ENCODE measurements at places on chromosomes 1 and 21.

DNA sequence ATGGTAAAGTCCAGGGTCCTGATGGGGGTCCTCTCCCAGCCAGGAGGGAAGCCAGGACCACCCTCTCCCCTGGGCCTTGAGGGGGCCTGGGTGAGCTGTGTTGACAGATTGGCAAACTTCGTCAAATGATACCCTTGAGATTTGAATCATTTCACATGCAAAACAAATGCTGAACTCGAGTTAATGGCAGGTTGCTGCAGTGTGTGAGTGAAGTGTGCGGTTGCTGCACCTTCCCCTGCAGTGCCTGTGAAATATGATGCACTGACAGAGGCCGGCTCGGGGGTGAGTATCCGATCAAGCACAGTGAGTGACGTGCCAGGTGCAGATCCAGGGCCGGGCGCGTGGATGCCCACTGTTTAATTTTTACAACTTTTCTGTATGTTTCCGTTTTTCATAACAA, 5.7 kb upstream of the KRTAP12-1 start:
- no peak for DNase-seq

- DNase-seq = no peak
These were observed 65.4 kb downstream of the PATJ start for GRCh38 chr1:61807606-61808140.

DNA sequence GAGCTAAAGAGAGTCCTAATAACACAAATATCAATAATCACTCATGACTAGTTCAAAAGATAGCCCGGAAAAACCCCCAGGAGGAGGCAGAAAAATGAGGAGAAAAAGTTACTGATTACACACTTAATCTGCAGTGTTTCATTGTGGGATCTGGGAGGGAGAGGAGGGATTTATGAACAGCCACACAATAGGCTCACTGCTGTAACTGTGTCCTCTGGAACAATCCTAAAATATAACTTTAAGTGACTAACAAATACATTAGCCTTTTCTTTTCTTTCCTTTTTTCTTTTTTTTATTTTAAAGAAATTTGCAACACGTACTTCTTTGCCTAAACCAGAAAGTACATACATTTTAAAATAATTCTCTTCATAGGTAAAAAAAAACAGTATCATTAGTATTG, 106.3 kb upstream of the LBR start:
- no peak for DNase-seq

DNA sequence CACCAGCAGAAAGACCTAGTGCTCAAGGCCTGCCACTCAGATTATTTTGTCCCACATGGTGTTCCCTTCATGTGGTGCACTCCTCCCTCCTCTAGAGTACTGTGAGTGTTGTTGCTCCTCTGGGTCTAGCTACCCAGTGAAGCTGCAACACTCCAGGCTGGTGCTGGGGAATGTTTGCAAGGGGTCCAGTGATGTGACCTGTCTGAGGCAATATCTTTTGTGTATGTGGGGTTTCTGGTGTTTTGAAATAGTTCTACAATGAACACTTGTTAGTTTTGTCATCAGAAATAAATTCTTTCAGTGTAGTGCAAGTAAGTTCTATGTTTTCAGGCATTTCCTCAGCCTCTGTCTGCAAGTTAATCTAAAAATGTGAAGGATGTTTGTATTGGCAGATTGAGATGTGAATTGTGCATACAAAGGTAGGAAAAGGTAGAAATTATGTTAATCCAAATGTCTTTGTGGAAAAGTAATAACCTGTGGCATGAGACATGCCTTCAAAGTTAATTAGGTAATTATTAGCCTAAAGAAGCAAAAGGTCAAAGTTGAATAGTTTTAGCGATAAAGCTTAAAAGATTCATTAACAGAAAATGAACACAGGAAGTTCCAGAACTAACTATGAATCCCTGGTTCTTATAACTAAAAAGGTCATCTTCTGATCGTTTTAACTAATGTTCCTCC, 616.8 kb downstream of the LTN1 start:
- no peak for DNase-seq

GRCh38 chr1:205002705-205003104, 40.3 kb upstream of the CNTN2 start:
- no peak for DNase-seq
